ENCODE measurements at places on chromosomes 2 and 18. TPM values are rescaled to one million over a fixed set of nuclear protein-coding genes. Genes with fewer than 3 reads are reported as not detected.

HAAO gene
- total RNA-seq, result 0.56 TPM

ZBTB7C gene
- 0.09 TPM for total RNA-seq

MRO gene
- total RNA-seq, result not detected

VRK2 gene
- total RNA-seq, result 28.4 TPM

- no peak overlapping the region for H3K4me3 ChIP-seq
- DNase-seq, result no peak
- no peak overlapping the region for H3K27ac ChIP-seq
- peaks cover 11% of the 10 kb centered on the region for H3K4me1 ChIP-seq
- H3K27me3 ChIP-seq, result no peaks in the 10 kb centered on the region
- H3K36me3 ChIP-seq, result no peaks in the 10 kb centered on the region
These were observed 78.3 kb upstream of the FZD5 start for GRCh38 chr2:207847807-207848544.

GRCh38 chr18:57121542-57122112, 25.3 kb upstream of the BOD1L2 start:
- H3K27ac ChIP-seq, result no peak overlapping the region
- no peaks in the 10 kb centered on the region for H3K36me3 ChIP-seq
- DNase-seq, result no peak

DNA sequence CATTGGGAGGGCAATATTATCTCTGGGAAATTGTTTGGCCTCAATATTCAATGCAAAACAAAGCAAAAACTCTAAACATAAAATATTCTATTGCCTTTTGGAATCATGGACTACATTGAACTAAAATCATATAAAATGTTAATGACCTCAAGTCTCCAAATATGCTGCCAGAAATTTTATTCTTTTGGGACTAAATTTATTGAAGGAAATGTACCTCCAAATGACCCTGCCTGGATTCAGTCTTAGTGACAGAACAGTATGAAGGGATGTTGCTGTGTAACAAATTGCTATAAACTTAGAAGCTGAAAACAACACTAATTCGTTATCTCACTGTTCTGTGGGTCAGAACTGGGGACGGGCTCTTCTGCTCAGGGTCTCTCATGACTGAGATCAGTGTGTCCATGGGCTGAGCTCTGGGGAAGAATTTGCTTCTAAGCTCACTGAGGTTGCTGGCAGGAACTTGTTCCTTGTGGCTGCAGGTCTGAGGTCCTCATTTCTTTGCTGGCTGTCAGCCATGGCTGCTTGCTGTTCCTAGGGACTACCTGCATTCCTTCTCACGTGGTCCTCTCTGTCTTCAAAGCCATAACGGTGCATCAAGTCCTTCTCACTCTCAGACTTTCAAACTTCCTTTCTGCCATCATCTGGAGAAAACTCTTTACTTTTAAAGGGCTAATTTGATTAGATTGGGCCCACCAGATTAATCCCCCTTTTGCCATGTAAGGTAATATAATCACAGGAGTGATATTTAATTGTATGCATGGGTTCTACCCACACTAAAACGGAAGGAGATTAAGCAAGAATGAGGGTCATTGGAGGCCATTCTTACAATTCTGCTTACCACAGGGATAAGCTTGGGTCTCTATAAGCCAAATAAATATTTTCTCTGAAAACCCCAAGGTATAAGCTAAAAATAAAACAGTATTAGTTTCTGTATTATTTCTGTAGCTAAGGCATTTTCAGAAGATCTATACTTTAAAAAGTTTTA, 149.0 kb downstream of the ADCYAP1 start:
- H3K4me1 ChIP-seq, result no peaks in the 10 kb centered on the region
- H3K27ac ChIP-seq, result no peak overlapping the region
- no peak for DNase-seq
- no peaks in the 10 kb centered on the region for H3K36me3 ChIP-seq

DNA sequence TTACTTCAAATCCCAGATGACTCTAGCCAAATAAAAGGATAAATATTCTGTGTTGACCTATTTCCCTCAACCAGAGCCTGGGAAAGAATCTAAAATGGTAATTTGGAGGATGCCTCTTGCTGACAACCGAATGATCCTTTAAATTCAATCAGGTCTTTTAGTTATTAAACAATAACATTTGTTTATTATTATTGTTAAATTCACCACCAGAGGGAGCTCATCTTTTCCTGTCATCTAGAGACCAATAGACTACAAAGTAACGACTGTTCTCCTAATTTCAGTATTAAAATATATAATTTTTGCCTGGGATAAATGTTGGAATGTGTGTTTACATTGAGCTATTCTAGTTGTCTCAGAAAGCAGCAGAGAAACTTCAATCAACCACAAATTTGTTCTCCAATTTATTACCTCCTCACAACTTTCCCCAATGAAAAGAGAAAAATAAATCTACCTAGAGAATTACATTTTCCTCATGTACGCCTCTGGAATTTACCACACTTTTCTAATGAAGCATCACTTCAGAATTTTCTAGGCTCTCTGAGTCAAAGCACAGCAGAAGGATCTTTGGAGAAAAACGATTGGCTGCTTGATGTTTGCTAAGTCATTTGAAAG, 142.7 kb downstream of the SCG2 start:
- H3K4me3 ChIP-seq, result no peak overlapping the region
- DNase-seq, result no peak
- H3K4me1 ChIP-seq, result no peaks in the 10 kb centered on the region

GRCh38 chr2:237726401-237726830, 72.2 kb upstream of the RBM44 start:
- DNase-seq, result no peak
- H3K36me3 ChIP-seq, result peaks cover 29% of the 10 kb centered on the region
- H3K27ac ChIP-seq, result no peak overlapping the region

DNA sequence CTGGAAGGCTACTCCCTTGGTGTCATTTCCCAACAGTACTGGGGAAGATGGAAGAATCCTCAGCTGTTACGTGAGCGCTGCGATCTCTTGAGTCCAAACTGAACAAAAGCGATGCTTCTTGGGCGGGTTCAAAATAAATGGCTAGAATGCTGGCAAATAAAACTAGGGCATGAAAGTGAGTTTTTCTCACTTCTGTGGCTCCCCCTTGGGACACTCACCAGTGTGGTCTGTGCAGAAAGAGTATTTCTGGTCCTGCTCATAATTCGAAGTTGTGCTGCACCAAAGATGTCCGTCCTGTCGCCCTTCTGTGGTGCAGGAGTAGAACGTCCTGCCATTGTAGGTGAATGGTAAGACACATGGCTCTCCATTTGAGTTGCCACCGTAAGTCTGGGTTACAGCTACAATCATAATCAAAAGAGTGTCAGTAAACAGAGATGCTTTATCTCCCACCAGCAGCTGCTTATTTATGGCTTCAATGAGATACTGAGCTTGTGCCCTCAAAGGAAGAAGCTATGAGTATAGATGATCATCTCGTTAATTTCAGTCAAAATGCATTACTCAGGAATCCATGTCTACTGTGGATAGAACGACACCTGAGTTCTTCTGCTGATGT, 11.8 kb downstream of the FN1 start:
- no peak overlapping the region for H3K27ac ChIP-seq
- peaks cover 36% of the 10 kb centered on the region for H3K27me3 ChIP-seq
- no peak for DNase-seq
- no peaks in the 10 kb centered on the region for H3K36me3 ChIP-seq
- no peak overlapping the region for H3K4me3 ChIP-seq
- H3K4me1 ChIP-seq, result no peaks in the 10 kb centered on the region

- H3K4me3 ChIP-seq, result no peak overlapping the region
- H3K36me3 ChIP-seq, result no peaks in the 10 kb centered on the region
- H3K27ac ChIP-seq, result no peak overlapping the region
- no peaks in the 10 kb centered on the region for H3K27me3 ChIP-seq
These were observed 238.5 kb upstream of the ERBB4 start for GRCh38 chr2:212777020-212777491.

GRCh38 chr18:45962461-45962860, 4.7 kb downstream of the EPG5 start:
- H3K36me3 ChIP-seq, result peaks cover 18% of the 10 kb centered on the region
- DNase-seq, result peak; percentile 56
- H3K27me3 ChIP-seq, result no peaks in the 10 kb centered on the region
- H3K4me1 ChIP-seq, result peaks cover 46% of the 10 kb centered on the region
- H3K27ac ChIP-seq, result peak overlapping the region; percentile 52

All from activated CD8-positive, alpha-beta memory T cell treated with anti-CD3 and anti-CD28 coated beads, Interleukin-2, amount 10 ng/mL, durations not matched to agents 7 days and 5 days (primary cell).